Fibroblast of skin of right biceps (primary cell): ENCODE measurements at places on chromosomes 12 and 14.

- peak; percentile 16 for DNase-seq
Measured at GRCh38 chr14:26255213-26255612, 342.6 kb downstream of the NOVA1 start.

GRCh38 chr14:92500491-92500941 lies 13.1 kb upstream of the RIN3 start:
- no peak for DNase-seq

- DNase-seq, result peak; percentile 28
Measured at GRCh38 chr14:67815573-67816225, 691 bp downstream of the ZFYVE26 start.

DNA sequence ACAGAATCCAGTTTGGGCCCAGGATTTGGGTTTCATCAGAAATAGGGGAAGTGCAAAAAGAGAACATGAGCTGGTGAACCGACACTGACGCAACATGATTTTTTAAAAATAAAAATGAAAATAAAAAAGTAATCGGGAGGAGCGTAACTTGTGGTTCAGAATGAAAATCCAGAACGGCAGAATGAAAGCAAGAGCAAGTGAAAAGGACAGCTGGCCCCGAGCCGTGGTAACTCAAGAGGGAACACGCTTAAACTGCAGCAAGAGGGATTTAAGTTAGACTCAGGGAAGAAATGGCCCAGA lies 1.6 kb downstream of the SLC6A12 start:
- DNase-seq, result no peak

- peak; percentile 40 for DNase-seq
Measured at GRCh38 chr12:124321556-124322270, 26.8 kb downstream of the RFLNA start.

DNA sequence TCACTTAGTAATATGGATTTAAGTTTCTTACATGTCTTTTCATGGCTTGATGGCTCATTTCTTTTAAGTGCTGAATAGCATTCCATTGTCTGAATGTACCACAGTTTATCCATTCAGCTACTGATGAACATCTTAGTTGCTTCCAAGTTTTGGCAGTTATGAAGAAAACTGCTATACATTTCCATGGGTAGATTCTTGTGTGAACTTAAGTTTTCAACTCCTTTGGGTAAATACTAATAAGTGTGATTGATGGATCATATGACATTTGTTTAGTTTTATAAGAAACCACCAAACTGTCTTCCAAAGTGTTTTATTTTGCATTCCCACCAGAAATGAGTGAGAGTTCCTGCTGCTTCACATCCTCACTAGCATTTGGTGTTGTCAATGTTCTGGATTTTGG lies 119.2 kb downstream of the NAV3 start:
- DNase-seq, result peak; percentile 59

DNA sequence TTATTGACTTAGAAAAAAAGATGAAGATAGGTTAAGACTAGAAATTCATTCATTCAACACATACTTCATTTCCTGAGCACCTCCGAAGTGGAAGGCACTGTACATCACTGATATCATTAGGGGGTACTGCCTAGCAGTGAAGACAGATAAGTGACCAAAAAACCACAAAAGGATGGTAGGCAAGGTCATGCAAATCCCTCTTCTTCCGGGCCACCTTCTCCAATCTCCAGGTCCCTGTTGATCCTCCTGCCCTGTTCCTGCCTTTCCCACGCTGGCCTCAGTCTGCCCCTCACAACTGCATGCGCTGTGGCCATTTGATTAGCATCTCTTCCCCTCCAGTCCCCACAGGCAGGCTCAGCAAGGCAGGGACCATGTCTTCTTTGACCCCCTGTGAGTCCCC lies 60.8 kb downstream of the SETD3 start:
- DNase-seq, result no peak

GRCh38 chr12:53034459-53034858 lies 15.4 kb upstream of the TNS2 start:
- DNase-seq, result no peak

- no peak for DNase-seq
Measured at GRCh38 chr12:120930032-120930431, 25.9 kb upstream of the SPPL3 start.

- DNase-seq, result no peak
Measured at GRCh38 chr12:111580737-111581136, 18.4 kb downstream of the ATXN2 start.

DNA sequence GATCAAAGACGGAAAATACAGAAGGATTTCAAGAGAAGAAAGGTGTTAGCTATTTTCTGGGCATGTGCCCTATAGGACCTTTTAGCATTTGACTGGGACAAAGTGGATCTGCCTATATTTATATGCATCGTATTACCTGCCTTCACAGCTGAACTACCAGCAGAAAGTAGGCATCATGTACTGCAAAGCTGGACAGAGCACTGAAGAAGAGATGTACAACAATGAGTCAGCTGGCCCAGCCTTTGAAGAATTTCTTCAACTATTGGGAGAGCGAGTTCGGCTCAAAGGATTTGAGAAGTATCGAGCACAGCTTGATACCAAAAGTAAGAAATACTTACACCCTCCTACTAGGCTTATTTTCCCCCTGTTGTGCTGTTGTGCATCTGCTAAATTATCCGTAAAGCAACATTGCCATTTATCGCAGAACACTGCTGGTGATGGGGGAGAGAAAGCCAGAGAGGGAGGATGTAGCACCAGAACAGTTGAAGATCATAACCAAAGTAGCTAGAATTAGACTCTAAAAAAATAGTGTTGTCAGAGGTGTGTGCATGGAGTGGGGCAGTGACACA lies 282.0 kb upstream of the RGS6 start:
- no peak for DNase-seq

- DNase-seq, result no peak
Measured at GRCh38 chr14:99189201-99189801, 82.7 kb downstream of the BCL11B start.

DNA sequence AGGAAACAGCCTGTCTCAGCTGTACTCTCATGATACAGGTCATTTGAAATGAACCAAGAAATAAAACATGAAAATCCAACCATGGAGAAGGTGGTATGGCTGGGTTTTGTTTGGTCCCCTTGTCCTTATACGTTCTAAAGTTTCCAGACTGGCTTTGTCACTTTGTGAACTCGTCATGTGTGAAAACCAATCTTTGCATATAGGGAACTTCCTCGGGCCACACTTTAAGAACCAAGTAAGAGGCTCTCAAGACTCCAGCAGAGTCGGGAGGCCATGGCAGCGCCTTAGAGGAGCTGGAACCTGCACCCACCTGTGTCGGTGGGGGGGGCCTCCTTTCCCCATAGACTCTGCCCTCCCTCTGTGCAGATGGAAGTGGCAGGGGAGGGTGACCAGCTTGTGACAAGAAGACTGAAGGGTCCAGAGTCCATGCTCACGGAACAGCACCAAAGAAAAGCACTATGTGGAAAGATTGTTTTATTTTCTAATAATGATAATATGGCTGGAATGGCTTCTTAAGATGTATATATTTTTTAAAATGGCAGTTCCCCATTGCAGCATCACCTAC lies 125.3 kb downstream of the ESRRB start:
- DNase-seq, result no peak

DNA sequence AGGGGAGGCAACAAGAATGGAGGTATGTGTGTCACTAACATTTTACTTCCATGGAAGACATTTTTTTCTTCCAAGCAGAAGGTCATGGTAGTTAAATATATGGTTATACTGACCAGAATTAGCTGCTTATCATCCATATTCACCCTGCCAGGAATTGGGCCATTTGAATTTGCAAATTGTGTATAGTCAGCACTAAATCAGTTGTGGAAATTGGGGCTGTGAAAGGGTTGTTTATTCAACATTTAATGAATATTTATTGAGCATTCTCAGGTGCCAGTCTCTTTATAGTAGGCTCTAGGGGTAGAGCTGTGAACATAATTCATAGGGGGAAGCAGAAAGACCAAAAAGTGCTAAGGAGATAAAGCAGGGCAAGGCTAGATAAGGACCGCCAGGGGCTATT lies 38.0 kb downstream of the METAP2 start:
- DNase-seq, result no peak

DNA sequence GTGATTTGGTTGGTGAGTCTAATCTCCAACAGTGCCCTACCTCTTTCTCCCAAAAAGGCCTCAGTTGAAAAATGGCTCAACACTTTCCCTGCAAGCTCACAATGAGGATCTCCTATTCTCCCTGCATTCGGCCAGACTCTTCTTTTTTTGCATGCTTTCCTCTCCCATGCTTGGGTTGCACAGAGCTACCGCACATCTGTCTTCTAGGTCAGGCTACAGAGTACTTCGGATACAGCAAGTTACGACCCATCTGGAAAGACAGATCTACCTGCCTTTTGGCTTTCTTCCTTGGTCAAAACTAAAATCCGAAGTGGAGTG lies 305 bp upstream of the SLC16A7 start:
- no peak for DNase-seq

- DNase-seq, result no peak
Measured at GRCh38 chr12:130469552-130469951, 131.9 kb downstream of the PIWIL1 start.

GRCh38 chr14:31419967-31420318 lies 407 bp downstream of the HEATR5A start:
- DNase-seq, result no peak

DNA sequence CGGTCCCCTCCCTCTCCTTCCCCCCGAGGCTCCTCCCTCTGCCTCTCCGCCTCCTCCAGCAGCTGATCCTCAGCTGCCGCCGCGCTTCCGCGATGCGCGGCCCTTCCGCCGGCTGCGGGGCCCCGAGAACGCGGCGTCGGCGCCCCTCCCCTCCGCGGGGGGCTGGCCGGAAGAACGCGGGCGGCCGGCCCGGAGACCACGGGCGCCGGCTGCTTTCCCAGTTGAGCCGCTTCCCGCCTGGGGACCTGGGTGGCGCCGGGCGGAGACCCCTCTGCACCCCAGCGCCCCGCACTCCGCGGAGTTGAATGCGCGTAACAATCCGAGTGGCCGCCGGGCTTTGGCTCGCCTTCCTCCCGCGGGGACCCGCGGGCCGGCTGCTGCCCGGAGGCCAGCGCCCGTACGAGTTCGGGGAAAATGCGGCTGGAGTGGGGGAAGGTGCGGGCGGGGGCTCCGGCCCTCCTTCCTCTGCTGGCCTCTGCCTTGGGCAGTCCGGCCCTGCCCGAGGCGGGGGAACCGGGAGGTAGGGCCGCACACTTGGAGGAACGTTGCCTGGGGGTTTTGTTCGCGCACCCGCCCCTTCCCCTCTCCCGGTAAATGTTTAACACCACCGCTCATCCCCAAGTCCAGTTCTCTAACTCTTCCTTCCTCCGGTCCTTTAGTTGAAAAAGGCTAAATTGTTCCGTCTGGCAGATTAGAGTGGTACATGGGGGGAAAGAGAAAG lies 393 bp upstream of the DCAF5 start:
- peak; percentile 93 for DNase-seq

DNA sequence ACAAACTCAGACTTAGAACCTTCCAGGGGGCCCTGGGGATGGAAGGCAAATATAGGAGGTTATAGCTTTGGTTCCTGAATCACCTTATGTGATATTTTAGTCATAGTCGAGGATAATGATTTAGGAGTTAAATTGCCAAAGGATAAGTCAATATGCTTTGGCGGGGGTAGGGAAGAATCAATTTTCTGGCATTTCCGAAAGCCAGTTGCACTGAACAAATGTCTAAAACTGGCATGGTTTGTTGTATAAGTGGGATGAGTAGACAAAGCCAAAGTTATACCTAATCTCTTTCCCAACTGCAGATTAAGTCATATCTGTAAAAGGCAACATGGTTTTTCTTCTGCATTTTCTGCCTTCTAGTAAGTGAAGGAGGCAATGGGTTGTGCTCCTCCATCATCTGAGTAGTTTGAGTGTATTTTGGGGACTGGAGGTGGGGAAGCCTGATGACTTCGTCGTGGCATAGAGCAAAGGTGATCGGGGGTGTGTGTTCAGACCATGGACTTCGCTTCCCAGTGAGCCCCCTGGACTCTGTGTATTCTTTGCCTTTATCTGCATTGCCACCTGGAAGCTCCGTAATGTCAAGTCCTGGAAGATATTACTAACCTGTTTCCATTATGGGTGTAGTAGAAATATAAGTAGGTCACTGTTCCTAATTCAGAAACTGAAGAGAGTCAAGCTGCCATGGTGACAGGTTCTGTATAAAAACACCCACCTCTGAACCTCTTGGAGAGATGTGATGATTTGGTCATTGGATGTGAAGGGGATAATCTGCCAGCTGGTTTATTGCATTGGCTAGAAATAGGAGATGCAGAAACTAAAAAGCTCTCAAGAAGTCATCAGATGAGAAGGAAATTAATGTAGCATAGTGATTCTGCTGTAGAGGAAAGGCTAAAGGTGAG lies 24.5 kb downstream of the PPFIBP1 start:
- no peak for DNase-seq

GRCh38 chr14:90213099-90213748 lies 43.1 kb upstream of the PSMC1 start:
- no peak for DNase-seq

DNA sequence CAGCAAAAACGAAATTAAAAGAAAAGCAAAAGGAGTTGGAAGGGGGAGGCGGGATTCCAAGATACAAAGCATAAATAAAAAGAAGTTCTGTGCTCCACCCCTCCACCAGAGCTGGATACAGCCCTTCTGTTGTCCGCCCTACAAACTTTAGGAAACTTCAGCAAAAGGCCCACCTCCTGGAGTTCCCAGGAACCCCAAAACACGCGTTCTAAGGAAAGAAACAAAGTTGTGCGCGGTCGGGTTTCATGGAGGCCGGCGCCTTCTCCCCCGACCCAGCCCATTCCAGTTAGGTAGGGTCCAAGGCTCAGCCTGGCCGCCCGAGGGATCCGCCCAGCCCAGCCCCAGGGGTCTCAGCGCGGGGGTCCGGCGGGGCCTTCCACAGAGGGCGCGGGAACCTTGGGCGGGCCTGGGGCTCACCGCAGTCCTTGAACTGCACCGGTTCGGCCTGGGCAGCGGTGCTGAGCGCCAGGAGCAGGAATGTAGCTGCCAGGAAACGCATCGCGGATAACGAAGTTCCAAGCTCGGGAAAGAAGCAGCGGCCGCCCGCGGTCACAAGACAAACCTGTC lies at the start of gene NPC2:
TSS of gene NPC2 (minus strand) at position 530 of the 567 bp plus-strand sequence. CDS start at position 499, 31 bp downstream.
- DNase-seq, result no peak

GRCh38 chr12:63521706-63522105 lies 146.6 kb downstream of the DPY19L2 start:
- DNase-seq, result no peak

GRCh38 chr12:50638482-50638880 lies 125.4 kb upstream of the ATF1 start:
- DNase-seq, result no peak

DNA sequence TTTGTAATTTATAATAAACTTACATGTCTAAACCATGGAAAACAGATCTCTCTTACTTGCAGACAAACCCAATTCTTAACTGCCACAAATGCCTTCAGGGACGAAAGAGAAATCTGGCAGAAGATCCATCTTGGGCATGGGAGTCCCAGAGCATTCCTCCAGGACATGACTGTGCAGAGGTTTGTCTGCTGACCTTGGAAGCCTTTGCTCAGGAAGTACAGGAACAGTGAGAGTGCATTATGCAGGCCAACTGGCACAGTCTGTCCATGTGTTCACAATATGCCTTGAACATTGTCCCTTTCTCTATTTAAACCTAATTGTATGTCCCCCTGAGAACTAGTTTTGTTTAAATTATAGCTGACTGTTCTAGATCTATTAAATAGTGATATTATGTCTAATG lies 467.1 kb downstream of the ATP23 start:
- no peak for DNase-seq

- peak; percentile 3 for DNase-seq
Measured at GRCh38 chr12:4353785-4354208, 25.7 kb downstream of the FGF23 start.
